ENCODE measurements at places on chromosomes 3 and 15.

- no peak for DNase-seq
Observed at GRCh38 chr15:74716651-74717050, 8.7 kb downstream of the CYP1A1 start.

GRCh38 chr15:33074212-33074611, 120.3 kb downstream of the FMN1 start:
- DNase-seq: no peak

GRCh38 chr3:124318656-124319055, 326.7 kb upstream of the ROPN1 start:
- no peak for DNase-seq

GRCh38 chr3:115670911-115671310, 47.6 kb downstream of the GAP43 start:
- no peak for DNase-seq

- DNase-seq: no peak
Observed at GRCh38 chr15:43975326-43975725, 148.5 kb downstream of the WDR76 start.

DNA sequence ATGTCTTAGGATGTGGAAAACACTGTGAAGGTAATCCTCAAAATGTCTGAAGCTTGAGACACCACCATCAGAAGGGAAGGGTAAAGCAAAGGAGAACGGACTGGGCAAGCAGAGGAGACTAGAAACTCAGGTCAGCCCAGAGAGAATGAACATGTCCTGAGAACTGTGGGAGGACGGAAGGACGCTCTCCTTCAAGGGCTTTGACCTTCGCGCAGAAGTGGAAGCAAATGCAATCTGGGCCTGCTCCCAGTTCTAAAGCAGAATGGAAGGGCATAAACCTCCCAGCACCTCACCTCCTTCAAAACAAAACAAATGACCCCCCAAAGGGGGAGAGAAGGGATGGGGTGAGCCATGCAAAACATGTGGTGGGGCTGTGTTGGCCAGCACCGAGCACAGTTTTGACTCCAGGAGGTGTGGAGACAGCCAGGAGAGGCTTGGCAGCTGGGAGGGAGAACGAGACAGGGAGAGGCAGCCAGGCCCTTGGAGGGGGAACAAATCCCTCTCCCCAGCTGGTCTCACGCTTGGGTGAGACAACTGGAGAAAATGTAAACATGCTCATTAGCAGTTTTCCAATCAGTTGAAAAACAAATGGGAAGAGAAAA, 222.4 kb upstream of the WNT5A start:
- no peak for DNase-seq

- DNase-seq: no peak
Observed at GRCh38 chr3:179000144-179000543, 71.5 kb downstream of the ZMAT3 start.

- no peak for DNase-seq
Observed at GRCh38 chr3:10570196-10570946, 65.0 kb upstream of the ATP2B2 start.

DNA sequence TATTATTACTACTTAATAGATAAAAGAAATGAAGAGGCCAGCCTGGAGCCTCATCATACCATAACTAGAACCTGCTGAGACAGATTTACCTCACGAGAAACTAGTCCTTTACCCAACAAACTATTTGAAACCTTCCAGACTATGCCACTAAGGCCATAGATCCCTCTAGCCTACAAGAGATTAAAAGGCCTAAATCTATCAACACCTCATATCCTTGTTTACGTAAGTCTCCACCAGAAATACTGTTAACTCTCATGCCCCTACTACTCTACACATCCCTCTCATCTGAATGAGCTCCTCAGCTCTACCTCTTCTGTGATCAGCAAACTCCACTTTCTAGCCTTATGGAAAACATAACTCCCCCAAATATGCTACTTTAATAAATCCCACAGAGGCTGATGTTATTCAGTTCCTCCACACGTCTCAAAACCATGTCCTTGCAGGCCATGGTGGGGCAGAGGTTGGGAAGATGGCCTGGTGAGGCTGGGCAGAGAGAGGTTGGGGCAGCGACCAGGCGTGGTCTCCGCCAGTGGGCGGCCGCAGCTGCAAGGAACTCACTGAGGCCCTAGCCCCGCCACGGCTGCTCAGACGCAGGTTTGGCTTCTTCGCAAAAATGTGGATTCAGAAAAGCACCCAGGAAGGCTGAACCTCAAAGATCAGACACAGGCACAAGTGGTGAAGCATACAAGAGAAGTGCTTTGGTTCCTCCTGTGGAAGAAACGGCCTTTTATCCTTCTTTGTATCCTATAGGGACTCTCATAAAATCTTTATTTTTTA, 65.8 kb downstream of the GSK3B start:
- no peak for DNase-seq

DNA sequence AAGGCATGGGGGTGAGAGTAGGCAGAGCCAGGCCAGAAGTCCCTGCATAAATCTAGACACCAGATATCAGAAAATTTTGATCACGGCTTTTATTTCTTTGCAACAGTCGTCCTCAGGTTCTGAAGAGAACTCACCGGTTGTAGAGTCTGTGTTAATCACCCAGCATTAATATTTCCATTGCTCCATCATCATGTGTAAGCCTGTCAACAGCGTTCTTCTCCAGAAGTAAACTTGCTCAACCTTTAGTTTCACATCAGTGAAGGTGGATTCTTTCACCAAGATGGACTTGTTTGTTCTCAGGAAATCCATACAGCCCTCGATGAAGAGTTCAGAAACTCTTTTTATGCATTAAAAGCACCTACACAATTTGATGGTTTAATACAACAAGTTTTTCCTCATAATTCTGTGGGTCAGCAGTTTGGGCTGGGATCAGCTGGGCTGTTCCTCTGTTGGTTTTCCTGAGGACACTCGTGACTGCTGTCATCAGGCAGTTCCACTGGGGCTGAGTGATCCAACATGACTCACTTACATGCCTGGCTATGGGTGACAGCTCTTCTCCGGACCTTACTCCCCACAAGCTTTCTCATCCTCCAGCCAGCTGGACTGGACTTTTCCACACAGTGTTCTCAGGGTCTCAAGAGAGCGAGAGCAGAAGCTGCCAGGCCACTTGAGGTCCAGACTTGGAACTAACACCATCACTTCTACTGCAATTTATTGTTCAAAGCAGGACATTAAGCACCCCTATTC, 303.4 kb downstream of the ZNF621 start:
- no peak for DNase-seq

GRCh38 chr15:40064231-40064894, 25.4 kb upstream of the SRP14 start:
- DNase-seq: no peak

- DNase-seq: no peak
Observed at GRCh38 chr3:118526758-118527513, 507.7 kb downstream of the IGSF11 start.

- DNase-seq: no peak
Observed at GRCh38 chr15:85709250-85709649, 85.5 kb downstream of the KLHL25 start.

DNA sequence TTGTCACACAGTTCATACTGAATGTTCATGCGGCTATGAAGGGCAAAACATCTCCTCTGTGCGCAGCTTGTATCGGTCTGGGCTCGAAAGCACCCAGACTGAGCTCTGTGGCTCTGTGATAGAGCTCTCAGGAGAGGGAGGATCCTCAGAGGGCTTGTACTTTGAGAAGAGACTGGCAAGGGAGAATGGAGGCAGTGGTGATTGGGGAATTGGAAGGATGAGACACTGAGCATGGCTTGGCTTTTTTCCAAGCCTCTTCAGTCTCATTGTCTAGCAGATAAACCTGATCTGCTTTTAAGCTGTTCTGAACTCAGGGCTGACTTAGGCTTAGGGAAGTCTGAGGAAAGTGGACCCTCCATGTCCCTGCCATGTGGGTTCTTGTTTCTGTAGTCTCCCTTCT, 43.0 kb downstream of the RAD54L2 start:
- no peak for DNase-seq

DNA sequence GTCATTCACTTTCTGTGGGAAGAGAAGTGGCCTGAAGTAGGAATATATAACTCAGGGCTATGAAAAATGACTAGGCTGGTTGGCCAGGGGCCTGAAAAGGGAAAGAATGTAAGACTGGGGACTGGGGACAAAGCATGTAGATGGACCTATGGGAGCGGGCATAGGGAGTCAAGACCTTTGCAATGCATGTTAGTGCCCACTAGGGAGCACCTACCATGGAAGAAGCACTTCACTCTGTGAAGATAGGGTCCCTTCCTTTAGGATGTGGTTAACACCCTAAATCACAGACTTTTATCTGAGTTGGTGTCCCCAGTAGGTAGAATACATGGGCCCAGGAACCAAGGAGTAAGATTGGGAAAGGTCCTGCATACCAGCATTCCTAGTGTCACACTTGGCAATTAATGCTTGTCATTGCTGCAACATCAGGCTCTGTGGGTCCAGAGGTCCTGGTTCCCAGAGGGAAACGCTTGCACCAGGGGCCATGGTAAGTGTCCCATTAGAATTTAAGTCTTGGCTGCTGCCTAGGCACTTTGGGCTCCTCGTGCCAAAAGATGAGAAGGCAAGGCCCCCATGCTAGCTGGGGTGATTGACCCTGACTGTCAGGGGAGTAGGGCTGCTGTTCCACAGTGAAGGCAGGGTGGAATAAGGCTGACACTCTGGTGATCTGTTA, 79.6 kb downstream of the CRYGS start:
- DNase-seq: no peak

DNA sequence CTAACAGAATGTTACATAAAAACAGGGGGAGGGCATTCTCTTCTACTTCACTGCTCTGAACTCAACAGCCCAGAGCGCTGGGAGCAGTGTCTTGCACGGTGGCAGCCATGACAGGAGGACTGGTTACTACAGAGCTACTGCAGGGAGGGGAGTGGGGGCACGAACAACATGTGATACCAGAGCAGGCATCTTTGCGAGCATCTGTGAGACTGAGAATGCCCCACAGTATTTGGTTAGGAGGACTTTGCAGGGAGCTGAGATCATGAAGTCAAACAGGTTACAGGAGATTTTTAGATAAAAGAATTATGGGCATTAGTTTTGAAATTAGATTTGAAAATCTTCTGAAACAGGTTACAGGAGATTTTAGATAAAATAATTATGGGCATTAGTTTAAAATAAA, 58.8 kb upstream of the GOLGA8B start:
- no peak for DNase-seq

GRCh38 chr15:82060817-82061216, 15.0 kb upstream of the MEX3B start:
- no peak for DNase-seq

DNA sequence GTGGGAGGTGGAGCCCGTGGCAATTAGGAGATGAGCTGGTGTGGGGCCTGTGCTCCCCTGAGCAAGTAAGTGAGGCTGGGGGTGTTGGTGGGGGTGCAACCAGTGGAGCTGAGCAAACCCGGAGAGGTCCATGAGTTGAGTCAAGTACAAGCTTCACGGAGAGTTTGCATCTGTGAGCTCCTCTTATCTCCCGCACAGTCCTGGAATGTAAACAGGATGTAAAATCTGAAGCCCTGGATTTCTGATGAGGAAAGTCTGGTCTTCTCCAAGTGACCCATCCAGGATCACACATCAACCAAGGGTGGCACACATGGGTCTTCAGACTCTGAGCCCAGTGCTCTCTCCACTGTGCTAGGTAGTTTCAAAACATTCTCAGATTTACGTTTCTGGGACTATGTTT, 67.8 kb downstream of the LSM3 start:
- DNase-seq: no peak

DNA sequence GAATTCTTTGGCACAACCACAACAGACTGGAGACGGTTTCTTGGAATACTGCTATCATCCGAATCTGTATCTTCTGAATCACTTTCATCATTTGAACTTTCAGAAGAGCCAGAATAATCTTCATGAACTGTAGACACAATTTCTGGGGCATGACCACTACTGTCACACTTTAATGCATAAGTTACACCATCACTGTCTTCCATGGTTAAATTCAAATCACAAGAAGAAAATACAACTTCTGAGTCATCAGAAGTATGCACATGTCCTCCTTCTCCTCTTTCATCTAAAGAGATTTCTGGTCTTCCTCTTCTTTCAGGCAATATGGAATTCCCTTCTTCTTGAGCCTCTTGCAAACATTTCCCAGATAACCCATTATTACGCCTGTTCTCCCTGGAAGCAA, 42.5 kb downstream of the SETD2 start:
- DNase-seq: no peak

GRCh38 chr15:78272776-78273175, 8.4 kb downstream of the DNAJA4 start:
- DNase-seq: no peak

DNA sequence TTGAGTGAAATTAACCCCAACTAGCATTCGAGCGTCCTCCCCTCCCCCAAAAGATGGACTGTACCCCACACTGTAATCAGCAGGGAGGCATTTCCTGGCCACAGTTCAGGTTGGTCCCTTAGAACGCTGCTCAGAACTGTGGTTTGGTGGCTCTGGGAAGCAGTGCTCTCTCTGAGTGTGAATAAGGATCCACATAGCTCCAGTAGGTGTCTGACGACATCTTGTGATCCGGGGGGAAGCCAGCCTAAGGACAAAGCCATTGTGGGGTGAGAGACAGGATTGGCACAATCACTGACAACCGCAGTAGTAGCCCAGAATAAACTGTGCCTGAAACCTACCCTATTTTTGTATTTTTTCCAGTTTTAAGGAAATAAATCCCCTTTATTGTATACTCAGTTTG, 125.3 kb downstream of the IGF1R start:
- no peak for DNase-seq

GRCh38 chr3:45553469-45553974, 41.0 kb upstream of the LIMD1 start:
- DNase-seq: no peak

GRCh38 chr3:115626006-115626409, 2.7 kb downstream of the GAP43 start:
- no peak for DNase-seq

All from activated CD4-positive, CD25-positive, alpha-beta regulatory T cell (primary cell).